Omental fat pad (tissue), 4 donors: ENCODE measurements at places on chromosomes 13 and 19. TPM values are rescaled to one million over a fixed set of nuclear protein-coding genes. Genes with fewer than 3 reads are reported as not detected.

- DNase-seq, result no peak
Observed at GRCh38 chr19:16473875-16474392, 2.2 kb upstream of the EPS15L1 start.

GRCh38 chr13:46648166-46648607 is 95.2 kb downstream of the LRCH1 start:
- DNase-seq, result no peak

GRCh38 chr13:39942552-39943273 is 287.3 kb downstream of the COG6 start:
- no peak for DNase-seq

DNA sequence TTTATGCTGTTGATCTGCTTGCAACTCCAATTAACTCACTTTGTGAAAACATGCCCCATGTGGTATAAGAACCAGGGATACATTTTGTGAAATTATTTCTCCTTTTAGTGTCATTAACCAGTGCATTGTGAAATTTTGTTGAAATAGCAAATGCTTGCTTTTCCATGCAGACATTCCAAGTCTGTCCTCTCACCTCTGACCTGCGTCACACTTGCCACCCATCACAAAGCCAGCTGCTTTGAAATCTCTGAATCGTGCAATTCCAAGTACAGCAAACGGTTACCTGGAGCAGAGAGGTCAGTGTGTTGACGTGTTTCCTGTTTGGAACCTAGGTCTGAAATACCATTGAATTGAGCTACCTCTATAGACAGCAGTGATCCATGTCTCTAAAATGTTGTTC is 4.9 kb upstream of the SLC25A15 start:
- DNase-seq, result no peak

DNA sequence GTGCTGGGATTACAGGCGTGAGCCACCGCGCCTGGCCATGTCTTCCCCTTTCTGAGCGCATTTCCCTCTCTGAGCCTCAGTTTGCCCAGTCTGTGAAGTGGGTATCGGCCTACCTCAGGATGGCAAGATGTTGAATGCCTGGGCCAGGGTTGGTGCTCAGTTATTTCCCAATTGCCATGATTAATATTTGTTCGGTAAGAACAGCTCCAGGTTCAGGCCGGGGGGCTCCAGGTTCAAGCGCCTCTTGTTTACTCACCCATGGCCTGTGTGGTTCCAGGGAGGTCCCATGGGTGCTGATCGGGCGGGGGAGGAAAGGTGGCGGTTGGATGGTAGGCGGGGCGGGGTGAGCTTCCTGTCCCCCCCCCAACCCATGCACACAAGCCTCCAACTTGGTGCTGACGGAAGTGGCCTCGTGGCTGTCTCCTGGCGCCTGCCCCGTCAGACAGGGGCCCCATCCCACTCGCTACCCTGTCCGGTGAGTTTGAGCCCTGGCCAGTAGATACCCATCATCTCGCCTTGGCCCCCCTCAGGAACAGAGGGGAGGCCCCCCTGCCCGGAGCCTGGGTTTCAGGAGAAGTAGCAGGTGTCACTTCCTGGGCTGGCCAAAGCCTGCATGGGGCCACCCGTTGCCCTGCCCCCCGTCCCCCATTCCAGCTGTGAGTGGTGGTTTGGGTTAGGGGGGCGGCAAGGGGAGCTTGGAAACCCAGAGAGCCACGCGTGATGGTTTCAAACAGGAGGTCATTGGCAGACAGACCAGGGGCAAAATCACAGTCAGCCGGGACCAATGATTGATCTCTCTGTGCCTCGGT is at the start of gene FCHO1:
FCHO1 (plus strand) TSS at position 375 of the 809 bp plus-strand sequence. CDS start 3,688 bp downstream, outside the sequence.
- DNase-seq, result no peak

GRCh38 chr13:33676045-33676989 is 141.6 kb upstream of the RFC3 start:
- no peak for DNase-seq

GRCh38 chr19:40286971-40287421 is 1.9 kb upstream of the AKT2 start:
- no peak for DNase-seq

DNA sequence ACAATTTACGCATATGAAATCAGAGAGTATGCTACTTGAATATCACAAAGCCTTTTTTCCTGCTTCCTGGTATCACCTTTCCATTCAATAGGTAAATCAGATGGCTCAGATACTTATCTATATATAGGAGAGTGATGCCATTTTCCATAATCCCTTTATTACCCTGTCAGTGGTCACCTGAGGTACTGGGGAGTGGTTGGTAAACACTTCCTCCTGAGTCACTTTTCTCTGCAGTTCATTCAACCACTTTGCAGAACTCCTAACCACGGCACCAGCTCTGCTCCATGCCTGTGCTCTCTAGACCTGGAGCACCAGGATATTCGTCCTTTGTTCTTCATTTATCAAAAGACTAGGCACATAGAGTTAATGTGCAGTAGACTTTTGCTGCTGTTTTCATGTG is 748.5 kb upstream of the KLHL1 start:
- DNase-seq, result no peak

DNA sequence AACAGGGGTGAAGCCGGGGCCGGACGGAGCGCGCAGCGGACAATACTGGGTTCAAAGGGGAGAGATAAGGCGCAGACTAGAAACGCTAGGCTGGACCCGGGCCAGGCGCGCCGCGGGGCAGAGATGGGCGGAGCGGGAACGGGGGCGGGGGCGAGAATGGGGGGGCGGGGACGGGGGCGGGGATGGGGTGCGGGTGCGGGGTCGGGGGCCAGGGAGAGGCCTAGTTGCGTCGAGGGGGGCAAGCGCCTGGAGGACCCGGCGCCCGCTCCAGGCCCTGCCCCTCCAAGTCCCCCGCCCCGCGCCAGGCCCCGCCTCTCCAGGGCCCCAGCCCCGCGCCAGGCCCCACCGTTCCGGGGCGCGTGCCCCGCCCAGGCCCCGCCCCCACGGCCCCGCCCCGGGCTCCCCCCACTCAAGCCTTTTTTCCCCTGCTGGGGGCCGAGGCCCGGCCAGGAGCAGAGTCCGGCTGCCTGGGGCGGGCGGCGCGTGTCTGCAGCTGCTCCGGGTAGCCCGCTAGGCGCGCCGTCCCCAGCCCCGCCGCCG is at the start of gene CERS4:
CERS4 (plus strand) TSS at position 449 of the 540 bp plus-strand sequence. CDS start 41,707 bp downstream, outside the sequence.
- DNase-seq, result no peak

DNA sequence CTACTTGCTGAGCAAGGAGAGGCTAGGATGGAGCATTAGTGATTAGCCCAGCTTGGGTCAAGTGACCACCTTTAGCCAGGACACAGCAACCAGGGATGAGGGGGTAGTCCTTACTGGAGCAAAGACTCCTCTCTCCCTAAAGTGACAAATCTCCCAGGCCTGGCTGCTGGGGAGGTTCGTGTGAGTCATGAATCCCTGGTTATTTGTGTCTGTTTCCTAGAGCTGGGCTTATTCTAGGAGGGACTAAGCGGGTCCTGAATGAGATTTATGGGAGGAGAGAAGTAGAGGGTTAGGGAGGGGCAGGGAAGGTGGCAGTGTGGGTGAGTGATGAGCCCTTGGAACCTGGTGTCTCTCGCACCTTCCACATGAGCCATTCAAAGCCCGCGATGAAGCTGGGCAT is 487.3 kb downstream of the TSHZ3 start:
- DNase-seq, result no peak

Gene ZNF582
- 7.9 TPM for total RNA-seq

Gene NLRP7
- not detected for total RNA-seq

Gene SUCLA2
- total RNA-seq, result 77.5 TPM

Gene KIR2DL4
- total RNA-seq, result not detected

Gene APC2
- total RNA-seq, result not detected
